ENCODE measurements at places on chromosomes 1 and 21.

- DNase-seq, result no peak
Measured at GRCh38 chr21:43825936-43826622, 36.7 kb downstream of the RRP1 start.

GRCh38 chr1:56222914-56223540 lies 356.3 kb downstream of the PLPP3 start:
- no peak for DNase-seq

- no peak for DNase-seq
Measured at GRCh38 chr1:42343049-42343448, 8.0 kb upstream of the FOXJ3 start.

DNA sequence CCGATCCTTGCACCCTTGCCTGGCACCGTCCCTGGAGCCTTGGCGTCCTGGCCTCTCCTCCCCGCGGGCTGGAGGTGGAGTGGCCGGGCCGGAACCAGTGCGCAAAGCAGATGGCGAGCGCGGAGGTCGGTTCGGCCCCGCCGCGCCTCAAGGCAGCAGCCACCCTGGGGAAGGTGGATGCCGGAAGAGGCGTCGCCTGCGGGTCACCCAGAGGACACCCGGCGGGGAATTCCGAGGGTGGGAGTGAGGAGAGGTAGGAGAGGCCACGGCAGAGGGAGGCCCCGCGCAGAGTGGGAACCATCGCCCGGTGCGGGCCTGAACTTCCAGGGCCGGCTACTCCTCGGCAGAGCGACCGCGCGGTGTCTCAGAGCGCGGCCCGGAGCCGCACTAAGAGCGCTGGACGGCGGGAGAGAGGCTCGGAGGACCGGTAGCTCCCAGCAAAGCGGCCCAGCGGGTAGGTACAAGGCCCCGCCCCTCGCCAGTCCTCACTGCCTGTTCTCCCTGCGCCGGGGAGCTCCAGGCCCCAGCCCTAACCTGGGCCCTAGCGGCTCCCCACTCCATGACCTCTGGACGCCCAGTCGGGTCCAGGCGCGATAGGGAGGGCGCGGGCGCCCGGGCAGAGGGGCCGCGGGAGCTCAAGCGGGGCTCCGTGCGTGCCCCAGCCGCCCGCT lies at the start of gene RNF207:
RNF207 (plus strand) TSS at position 271 of the 671 bp plus-strand sequence. CDS start 417 bp downstream, outside the sequence.
- peak; percentile 34 for DNase-seq

DNA sequence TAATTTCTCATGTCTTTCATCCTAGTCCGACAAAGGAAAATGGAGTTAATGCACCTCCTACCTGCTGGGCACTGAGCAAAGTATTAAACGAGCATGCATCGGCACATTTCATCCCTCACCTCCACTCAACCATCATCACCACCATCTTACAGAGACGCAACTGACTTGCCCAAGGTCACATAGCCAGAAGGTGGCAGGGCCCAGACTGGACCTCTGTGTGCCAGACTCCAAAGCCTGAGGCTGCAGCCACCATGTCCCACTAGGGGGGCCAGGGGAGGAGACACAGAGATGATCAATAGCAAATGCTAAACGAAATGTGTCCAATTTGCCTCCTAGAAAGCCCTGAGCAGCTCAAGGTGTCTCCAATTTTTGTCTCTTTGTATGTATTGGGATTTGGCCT lies 163.7 kb upstream of the EDN2 start:
- no peak for DNase-seq

- no peak for DNase-seq
Measured at GRCh38 chr1:171807556-171807955, 26.1 kb downstream of the METTL13 start.

DNA sequence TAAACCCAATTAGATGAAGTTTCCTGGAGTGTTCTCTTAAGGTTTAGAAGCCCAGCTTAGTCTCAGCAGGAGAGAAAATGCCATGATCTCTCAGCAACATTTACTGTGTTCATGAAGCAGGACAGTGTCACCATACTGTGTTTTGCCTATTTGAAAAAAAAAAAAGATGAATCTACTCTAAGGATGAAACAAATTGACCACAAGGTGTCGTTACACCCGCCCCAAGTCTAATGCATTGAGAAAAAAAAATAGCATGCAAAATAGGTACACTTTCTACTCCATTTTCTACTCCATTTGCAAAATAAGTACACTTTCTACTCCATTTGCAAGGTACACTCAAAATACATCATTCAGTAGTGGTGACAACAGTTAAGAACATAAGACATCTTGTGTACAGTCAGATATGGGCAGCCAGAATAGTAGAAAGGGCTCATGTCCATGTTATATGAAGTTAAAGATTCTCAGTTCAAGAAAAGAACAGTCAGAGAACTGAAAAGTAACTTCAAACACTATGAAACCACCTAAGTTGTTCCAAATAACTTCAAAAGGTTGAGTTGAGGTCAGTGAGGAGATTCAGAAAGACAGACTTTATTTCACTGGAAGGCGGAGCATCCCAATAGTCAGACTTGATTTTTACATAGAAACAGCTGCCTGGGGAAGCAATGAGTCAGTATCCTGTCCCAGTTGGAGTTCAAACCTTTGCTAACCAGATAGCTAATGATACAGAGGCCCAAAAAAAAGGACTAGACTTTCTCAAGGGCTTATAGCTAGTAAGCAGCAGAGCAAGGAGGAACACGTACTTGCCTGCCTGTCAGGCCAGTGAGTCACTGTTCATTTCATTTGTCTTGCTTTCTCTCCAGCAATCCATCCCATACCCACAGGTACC lies 13.3 kb downstream of the PLPPR5 start:
- no peak for DNase-seq

DNA sequence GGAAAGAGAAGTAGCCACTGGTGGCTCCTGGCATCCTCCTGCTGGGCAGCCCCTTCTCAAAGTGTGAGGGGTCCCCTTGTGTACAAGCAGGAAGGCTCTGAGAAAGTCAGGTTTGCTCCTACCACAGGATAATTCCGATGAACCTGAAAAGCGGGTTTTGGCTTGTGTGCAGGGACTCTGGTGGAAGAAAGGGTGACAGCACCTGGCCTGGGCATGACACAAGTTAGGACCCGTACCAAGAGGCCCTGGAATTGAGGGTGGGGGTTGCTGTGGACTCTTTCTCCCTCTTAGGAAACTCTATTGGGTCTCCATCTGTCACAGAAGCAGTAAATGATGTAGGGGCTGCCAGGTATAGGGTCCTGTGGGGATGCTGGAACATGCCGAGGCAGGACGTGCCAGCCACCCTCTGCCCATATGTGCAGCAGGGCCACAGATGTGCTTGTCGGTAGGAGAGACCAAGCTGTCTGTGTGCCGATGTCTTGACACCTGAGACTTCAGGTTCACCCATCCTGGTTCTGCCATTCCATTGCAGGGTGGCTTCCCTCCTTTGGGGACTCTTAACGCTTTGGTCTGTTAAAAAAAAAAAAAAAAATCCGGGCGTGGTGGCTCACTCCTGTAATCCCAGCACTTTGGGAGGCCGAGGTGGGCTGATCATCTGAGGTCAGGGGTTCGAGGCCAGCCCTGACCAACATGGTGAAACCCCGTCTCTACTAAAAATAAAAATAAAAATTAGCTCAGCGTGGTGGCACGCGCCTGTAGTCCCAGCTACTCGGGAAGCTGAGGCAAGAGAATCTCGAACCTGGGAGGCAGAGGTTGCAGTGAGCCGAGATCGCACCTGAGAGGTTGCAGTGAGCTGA lies 9.8 kb downstream of the C1orf35 start:
- DNase-seq, result no peak

DNA sequence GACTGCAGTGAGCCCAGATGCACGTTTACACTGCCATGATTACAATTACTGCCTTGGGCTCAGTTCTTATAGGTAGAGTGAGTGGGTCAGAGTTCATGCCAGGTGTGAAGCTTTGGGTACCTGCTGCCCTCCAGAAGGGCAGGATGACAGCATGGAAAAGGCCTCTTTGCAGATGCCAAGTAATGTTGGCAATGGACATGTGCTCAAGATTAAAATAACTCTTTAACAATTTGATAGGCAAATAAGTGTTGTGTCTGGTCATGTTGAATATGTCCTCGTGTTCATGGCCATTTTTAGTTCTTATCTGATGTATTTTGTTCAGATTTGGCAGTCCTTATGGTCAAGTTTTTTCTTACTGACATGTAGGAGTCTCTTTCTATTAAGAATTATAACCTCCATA lies 34.8 kb downstream of the S100B start:
- no peak for DNase-seq

DNA sequence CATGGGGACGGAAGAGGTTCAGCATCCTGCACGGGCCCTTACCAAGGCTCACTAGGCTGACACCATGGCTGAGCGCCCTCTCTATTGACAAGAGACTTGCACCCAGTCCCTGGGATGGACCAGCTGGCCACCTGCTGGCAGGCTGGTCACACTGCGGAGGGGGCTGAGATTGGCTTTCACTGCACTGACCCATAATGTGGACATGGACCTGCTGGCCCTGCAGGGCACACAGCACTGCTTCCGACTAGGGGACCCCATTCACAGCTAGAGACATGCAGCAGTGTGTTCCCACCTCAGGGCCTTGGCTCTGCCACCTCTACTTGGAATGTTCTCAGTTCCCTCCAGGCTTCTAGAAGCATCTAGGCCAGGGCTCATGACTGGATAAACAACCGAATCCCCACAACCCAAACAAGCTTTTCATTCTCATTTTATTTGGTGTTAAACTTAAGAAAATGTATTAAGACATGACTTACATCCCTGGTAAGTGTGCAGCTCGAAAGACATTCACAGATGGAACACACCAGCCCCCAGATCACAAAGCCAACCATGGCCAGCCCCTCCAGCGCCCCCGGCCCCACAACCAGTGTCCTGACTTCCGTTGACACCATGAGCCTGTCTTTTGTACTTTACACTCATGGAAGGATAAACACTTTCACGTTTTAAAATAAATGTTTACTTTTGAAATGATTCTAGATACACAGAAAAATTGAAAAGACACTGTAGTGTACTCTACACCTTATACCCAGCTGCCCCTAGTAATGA lies 9.3 kb upstream of the SRARP start:
- peak; percentile 28 for DNase-seq

GRCh38 chr1:110690709-110691365 lies 16.1 kb upstream of the KCNA3 start:
- DNase-seq, result no peak

DNA sequence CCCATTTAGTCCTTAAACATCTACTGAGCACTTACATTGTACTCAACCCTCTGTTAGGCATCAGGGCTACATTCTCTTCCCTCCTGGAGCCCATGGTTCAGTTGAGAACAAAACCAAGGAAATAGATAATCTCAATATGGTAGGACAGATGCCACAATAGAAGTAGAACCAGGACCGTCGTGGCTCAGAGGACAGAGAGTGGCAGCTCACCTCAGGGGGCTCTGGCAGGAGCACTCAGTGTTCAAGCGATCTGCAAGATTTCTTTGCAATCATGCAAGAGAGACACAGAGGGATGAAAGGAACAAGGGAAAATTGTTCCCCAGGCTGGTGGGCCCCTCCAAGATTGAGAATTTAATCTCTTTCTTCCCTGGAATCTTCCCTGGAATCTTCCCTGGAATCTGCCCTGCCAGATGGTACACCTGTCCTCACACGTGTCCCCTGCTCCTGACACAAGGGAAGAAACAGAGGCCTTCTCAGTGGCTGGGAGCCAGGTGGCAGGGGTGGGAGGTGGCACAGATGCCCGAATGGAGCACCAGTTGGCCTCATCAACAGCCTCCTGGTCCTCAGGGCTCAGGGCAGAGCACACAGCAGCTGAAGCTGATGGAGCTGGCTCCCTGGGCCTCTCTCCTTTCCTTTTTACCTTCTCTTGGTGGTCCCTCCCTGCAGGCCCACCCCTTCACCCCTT lies 135.4 kb downstream of the PLXNA2 start:
- no peak for DNase-seq

DNA sequence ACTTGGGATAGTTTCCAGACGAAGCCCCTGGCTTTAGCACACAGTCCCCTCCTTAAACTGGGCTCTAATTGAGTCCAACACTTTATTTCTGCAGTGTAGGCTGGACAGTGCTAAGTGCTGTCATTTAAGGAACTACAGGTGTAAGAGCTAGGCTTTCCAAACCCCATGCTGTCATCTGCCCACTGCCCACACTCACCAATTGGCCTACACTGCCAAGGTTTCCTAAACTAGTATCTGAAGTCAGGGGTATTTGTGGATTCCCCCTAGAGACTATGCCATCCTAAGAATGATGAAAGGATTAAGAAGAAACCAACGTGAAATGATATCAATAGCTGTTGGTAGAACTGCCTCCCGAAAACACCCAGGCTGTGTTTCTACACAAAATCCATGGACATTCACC lies 160.9 kb downstream of the TBX15 start:
- DNase-seq, result no peak

DNA sequence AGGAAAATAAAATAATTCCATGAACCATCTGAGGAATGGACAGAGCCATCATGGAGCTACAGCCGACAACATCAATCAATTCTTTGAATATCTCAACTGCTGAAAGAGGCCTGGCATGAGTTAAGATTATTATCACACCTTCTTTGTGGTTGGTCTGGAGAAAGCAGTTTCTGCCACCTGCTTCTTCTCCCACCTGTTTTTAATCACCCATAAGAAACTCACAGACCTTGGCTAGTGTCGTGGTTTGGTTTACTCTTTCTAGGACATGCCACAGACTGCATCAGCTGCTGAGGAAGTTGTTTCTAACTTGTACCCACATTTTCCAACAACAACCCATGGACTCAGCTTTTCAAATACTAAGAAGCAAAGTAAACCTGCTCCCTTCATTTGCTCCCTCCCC lies 65.6 kb downstream of the NTPCR start:
- DNase-seq, result no peak

DNA sequence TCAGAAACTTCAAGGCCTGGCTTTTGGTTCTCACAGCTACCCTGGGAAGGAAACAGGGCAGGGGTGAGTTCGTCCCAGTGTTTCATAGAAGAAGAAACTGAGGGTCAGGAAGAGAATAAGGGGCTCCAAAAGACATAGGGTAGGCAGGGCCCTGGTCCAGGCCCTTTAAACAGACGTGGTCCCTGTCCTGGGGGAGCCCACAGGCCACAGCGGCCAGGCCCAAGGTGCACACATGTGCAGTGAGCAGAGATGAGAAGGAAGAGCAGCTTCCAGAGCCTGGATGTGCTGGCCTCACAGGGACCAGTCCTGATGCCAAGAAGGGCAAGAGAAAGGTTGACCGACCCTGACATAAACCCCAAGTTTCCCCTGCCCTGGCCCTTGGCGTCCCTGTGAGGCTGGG lies 295.4 kb upstream of the VAMP3 start:
- no peak for DNase-seq

DNA sequence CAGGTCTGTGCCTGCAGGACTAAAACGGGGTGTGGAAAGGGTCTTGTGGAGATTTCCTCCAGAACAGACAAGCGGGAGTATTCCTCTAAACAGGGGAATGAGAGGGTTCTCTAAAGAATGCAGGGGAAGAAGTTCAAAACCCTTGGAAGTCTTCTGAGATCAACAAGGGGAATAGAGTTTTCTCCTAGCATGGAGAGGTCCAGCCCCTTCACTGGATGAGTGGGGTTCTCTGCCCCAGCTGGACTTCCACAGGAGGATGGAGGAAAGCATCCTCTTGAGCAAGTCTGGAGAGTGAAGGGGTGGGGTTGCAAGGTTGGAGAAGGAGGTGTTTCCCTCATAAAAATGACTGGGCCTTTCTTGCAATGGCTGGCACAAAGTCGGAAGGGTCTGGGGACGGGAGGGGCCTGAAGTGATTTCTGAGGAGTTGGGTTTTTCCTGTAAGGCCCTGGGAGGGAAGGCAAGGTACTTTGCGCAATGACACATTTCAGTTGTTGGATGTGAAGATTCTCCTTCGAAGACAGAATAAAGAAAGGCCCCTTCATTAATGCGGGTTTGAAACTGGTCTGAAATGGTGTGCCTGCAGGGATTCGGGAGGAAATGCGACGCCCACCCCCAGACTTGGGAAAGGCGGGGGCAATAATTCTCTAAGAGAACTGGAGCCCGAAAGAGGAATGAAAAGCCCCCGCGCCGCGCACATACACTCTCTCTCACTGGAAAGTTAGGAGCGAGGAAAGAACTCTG lies 884 bp downstream of the SPATA6 start:
- DNase-seq, result no peak

- DNase-seq, result no peak
Measured at GRCh38 chr1:232553809-232554208, 76.1 kb downstream of the SIPA1L2 start.

Measured in activated gamma-delta T cell treated with Interleukin-2 at 50 U/mL for 16 hours (primary cell).